A172 (cell line): ENCODE measurements at places on chromosomes 1 and 21. TPM values are rescaled to one million over a fixed set of nuclear protein-coding genes. Genes with fewer than 3 reads are reported as not detected.

FCRL1 gene
- total RNA-seq = not detected in 2 replicates

TMCC2 gene
- 8.1 and 11.9 TPM in 2 replicates for total RNA-seq

OLFML3 gene
- total RNA-seq = 26.8 and 31.2 TPM in 2 replicates

JAM2 gene
- total RNA-seq = 3.7 and 4.2 TPM in 2 replicates

TMEM50A gene
- total RNA-seq = 70.5 and 78.7 TPM in 2 replicates

CD34 gene
- 0.22 and 0.76 TPM in 2 replicates for total RNA-seq

AKT3 gene
- total RNA-seq = 42.1 and 56.9 TPM in 2 replicates

LENEP gene
- not detected in 2 replicates for total RNA-seq

ADCY10 gene
- total RNA-seq = not detected in 2 replicates

TENT5C gene
- total RNA-seq = 0.12 and 0.31 TPM in 2 replicates
